ENCODE measurements at places on chromosomes 3 and 15.
A peak's percentile ranks its signal among the peaks of the same experiment; 100 is the strongest.

- no peak for DNase-seq
Observed at GRCh38 chr3:37256447-37256846, 82.1 kb upstream of the LRRFIP2 start.

DNA sequence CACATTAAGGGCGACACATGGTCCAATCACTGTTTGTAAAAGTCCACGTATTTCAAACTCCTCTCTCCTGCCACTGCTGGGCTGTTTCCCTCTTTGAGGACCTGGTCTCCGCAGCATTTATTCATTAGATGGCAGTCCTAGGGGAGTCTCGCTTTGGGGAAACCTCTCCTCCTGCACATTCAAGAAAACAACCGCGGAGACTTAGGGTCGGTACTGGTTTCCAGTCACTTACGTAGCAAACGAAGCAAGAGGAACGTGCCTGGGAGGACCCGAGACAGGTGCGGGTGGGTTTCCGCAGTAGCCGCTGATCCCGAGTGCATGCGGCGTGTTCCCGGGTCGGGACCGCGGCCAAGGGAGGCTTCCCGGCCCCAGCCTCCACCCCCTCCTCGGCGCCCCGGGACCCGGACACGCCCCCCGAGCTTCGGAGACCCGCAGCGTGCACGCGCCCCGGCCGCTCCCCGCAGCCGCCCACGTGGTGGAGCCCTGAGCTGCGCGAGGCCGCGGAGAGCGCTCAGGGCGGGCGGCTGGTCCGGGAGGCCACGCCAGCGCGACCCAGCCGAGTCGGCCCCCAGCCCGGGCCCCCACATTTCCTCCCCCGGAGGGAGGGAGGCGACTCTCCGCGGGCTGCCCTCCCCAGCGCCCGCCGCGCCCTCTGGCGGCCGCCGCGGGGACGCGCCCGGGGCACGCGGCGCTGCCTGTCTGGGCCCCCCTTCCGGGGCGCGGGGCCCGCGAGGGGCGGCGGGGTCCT is 1.1 kb upstream of the IGF1R start:
- peak; percentile 77 for DNase-seq

- DNase-seq: no peak
Observed at GRCh38 chr3:103510760-103511159, 1075.9 kb downstream of the ZPLD1 start.

GRCh38 chr3:181637456-181637855 is 74.3 kb upstream of the SOX2 start:
- DNase-seq: no peak

- DNase-seq: no peak
Observed at GRCh38 chr3:189586941-189587663, 44.1 kb upstream of the TP63 start.

DNA sequence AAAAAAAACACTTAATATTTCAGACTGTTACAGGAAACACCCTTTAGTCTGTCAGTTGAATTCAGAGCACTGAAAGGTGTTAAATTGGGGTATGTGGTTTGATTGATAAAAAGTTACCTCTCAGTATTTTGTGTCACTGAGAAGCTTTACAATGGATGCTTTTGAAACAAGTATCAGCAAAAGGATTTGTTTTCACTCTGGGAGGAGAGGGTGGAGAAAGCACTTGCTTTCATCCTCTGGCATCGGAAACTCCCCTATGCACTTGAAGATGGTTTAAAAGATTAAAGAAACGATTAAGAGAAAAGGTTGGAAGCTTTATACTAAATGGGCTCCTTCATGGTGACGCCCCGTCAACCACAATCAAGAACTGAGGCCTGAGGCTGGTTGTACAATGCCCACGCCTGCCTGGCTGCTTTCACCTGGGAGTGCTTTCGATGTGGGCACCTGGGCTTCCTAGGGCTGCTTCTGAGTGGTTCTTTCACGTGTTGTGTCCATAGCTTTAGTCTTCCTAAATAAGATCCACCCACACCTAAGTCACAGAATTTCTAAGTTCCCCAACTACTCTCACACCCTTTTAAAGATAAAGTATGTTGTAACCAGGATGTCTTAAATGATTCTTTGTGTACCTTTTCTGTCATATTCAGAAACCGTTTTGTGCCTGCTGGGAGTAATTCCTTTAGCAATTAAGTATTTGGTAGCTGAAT is 17.9 kb downstream of the TMEM43 start:
- DNase-seq: no peak

GRCh38 chr3:115843206-115843605 is 219.9 kb downstream of the GAP43 start:
- DNase-seq: no peak

GRCh38 chr3:193875601-193876321 is 260.2 kb upstream of the HES1 start:
- DNase-seq: no peak

DNA sequence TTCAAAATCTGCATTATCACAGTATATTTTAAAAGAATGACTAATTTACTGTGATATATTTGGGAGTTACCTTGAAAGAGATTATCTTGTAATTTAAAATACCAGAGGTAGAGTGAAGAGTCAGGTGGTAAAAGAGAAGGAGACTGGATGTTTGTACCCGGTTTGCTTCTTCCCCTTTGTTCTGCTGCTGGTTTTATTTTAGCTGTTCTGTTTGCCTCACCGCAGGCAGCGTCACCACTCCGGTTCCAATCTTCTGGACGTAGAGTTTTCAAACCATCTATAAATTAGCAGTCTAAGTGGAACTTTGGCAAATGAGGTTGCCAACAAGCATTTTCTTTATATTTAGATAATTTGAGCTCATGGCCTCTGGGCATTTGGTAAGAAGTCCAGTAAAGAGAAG is 38.2 kb downstream of the PPARG start:
- no peak for DNase-seq

DNA sequence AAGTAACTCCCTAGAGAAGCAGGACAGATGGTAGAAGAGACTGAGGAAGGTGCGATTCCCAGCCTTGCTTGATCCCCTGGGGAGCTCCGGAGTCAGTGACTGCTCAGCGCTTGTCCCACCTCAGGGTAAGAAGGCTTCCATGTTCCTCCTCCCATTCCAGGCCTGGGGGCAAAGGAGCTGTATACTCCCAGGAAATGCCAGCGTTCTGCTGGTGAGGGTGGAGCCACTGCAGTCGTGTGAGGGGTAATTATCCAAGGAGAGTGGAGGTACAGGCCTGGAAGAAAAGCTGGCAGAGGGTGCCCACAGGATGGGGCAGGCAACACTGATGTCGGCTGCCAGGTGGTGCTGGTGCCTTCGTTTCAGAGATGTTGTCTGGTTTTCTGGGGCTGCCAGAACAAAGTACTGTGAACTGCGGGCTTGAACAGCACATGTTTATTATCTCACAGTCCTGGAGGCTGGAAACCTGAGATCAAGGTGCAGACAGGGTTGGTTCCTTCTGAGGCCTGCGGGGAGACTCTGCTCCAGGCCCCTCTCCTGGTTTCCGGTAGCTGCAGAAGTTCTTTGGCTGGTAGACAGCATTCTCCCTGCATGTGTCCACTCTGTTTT is 12.1 kb upstream of the APBA2 start:
- DNase-seq: no peak

GRCh38 chr3:32675164-32675563 is 9.8 kb upstream of the CNOT10 start:
- DNase-seq: no peak

Measured in coronary artery (tissue), 2 donors.